Astrocyte of the cerebellum (primary cell): ENCODE measurements at places on chromosomes 6 and 20.

- no peak for DNase-seq
Measured at GRCh38 chr6:89669002-89669401, 30.5 kb upstream of the LYRM2 start.

GRCh38 chr6:27224729-27225128 lies 22.8 kb upstream of the PRSS16 start:
- DNase-seq = no peak

- DNase-seq = no peak
Measured at GRCh38 chr20:44117296-44118184, 69.4 kb downstream of the JPH2 start.

GRCh38 chr6:41679696-41680095 lies 41.4 kb downstream of the MDFI start:
- no peak for DNase-seq

GRCh38 chr6:27478141-27478705 lies 5.3 kb upstream of the ZNF184 start:
- no peak for DNase-seq

DNA sequence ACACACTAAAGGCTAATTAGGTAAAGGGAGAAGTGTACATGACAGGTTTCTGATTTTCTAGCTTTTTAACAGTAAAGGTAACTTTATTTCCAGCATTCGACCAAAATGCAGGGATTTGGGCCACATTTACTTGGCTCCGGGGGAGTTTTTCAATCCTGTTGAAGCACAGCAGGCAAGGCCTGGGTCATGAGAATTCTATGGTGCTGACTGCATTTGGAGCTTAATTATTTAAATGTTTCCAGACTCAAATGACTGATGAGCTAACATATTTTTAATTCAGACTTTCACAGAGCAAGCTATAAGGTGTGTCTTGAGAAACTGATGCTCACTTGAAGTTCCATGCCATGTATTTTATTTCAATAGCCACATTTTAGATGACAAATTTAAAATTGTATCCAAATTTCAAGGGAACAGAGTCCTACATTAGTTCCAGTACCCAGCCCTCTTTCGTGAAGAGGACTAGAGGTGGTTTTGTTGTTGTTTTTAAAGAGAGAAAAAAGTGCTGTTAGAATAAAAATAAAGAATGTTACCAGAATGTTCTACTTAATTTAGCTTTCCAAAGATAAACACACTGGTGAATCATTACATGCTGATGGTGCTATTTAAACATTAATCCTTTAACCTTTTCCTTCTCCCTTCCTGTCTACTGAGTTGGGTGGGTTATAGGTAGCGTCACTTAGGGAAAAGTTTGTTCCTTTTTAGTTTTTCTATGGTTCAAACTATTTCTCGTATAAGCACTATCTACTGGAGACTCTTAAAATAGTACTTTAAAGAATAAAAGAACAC lies 82.3 kb upstream of the PHACTR2 start:
- DNase-seq = no peak

DNA sequence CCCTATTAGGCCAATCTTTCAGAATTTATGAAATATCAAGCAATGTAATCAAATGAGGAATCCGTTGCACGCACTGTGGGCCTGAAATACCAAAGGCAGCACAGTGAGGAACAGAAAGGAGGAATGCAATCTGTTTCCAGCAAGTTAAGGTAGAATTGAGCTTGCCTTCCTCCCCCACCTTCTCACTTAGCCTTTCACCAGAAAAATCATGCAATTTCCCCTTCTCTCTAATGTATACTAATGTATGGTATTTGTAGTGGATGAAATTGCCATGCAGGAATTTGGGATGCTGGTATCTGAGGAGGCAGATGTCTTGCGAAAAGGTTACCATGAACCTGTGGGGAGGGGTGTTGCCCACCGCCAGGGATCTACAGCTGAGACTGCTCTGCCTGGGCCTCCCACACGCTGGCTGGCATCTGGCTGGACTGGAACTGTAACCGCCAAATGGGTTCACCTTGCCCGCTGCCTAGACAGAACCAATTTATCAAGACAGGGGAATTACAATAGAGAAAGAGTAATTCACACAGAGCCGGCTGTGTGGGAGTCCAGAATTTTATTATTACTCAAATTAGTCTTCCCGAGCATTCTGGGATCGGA lies 222.4 kb upstream of the MYLIP start:
- no peak for DNase-seq

DNA sequence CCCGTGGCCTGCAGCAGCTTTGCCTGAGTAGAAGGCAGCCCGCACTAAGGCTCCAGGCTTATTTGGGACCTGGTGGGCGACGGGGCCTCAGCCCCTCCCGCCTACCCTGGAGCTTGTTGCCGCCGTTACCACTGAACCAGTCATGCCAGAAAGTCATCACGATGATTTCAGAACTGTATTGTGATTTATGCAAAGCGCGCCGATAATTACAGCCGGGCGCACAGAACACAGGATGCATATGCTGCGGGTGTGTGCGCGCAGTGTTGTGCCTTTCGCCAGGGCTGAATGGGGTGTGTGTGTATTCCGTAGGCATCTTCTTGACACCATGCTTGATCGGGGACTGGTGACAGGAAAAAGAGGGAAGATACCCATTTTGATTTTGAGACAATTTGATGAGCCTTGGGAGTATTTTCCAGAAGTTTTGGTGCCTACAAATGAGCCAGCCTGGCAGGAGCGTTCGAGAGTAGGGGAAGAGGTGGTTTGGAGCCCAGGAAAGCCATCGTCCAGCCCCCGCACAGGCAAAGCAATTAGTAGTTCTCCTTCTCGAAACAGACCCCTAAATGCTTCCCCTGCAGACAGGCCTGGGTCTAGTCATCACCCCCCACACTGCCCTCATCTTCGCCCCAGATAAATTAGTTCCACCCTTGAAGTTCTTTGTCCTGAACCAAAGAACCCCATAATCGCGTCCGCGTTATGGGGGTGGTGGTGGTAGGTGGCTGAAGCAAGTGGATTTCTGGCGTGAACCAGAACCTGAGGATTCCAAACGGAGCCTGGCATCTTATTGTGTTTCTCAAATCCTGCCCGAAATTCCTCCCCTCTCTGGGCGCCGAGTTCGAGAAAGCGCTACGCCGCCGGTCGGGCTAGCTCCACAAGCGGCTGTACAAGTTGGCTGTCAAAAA lies 1.9 kb upstream of the NR2E1 start:
- no peak for DNase-seq

DNA sequence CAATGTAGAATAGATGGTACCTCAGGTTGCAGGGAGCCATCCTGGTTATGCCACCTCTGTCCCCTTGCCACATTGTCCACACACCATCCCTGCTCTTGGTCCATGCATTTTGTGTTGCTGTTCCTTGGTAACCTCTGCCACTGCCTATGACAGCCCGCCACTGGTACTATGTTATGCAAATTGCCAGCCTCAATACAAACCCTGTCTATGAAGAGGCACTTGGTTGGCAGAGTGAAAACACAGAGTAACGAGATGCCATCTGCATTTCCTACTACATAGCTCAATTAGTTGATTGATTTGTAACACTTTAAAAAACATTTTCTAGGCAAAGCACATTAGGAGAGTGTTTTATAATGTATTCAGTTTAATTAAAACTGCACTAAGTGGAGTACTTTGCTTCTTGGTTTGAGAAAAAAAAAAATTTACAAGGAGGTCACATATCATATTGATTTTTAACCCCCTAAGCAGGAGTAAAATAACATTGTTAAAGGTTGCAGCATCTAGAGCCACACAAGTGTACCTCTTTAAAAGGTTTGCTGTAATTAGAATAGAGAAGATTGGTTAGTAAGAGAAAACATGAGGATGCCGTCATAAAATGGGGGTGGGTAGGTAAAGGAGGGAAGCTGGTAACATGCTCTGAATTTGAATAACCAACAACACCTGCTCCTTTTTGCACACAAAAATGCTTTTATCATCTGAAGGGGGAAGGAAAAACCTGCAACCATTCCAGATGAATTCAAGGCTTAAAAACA lies 817.1 kb downstream of the KIF16B start:
- DNase-seq = no peak

DNA sequence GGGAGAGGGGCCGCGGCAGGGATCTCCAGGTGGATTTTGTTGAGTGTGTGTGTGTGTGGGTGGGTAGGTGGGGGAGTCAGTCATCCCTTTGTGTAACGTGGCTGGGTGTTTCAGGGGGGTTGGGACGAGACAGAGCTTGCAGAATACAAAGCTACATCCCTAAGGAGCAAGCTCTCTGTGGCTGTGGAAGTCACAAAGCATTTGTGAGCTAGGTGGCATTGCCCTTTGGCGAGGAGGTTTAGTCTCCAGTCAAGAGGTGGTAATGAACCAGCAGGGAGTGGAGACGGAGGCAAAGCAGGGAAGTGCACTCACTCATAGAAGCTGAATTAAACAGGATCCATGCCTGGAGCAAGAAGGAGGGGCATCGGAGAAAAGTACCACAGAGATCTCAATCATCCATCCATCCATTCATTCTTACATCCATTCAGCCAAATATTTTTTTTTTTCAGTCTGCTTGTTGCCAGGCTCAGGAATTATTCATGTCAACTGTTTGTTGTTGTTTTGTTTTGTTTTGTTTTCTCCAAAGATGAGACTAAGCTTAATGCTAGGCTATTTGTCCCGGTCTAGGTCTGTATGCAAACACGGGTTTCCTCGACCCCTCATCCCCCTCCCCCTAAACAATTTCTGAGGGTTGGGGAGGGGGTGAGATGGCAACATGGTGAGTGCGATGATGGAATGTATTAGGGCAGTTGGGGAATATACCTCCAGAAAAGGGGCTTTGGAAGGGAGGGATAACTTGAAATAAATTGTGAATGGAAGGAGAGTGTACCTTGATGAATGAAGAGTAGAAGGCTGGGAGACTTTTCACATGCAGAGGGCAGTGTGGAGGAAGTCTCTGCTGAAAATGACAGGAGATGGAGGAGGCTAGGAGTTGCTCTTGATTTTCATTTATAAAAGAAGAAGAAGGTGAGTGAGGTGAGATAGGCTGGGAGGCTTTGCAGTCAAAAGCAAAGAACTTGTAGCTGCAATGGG lies 1.0 kb downstream of the HCRTR2 start:
- no peak for DNase-seq
